Stimulated activated CD4-positive, alpha-beta T cell treated with anti-CD3 and anti-CD28 coated beads, Interleukin-15, amount 100 ng/mL, for 48 hours (primary cell): ENCODE measurements at places on chromosomes 5 and 9.

GRCh38 chr9:23686896-23687295 lies 139.1 kb downstream of the ELAVL2 start:
- DNase-seq, result no peak

GRCh38 chr5:173020643-173021042 lies 35.5 kb upstream of the CREBRF start:
- no peak for DNase-seq

DNA sequence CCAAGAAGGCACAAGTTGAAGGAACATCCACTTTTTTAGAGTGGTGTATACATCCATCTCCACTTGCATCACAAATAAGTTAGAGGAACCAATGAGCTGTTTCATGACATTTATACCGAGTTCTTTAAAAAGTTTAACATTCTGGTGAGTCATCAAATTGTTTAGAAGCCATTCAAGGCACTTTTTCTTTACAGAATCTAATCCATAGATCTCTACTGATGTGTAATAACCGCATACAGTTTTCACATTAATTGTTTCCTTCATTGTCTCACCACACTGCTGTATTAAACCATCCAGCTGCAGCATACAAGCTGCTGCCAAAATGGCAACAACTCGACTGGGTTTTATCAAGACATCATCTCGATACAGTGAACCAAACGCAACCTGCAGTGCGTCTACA lies 744 bp downstream of the GMCL2 start:
- no peak for DNase-seq

DNA sequence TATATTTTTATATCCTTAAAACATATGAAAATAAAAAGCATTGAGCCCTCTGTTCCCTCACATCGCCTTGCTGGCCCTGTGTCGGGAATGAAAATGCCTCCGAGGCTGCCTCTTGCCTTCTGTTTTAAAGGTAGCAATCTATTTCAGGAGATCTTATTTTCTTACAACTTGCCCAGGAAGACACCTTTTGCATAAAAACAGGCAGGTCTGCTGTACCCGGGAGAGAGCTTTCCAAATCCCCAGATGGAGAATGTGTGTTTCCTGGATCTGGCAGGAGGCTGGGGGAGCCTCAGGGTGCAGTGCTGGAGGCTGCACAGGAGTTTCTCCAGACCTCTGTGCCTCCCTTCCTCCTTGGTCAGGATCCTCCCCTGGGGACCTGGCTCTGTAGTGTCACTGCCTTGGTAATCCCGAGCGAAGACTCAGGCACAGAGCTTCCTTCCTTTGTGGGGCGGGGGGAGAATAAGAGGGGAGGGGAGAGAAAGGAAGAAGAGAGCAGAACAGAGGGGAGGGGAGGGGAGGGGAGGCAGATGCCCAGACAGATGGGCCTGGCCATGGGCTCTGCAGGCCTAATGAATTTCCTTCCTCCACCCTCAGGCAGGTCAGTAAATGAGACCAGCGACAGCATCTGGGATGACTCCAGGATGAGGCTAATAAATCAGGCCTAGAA lies 104.0 kb upstream of the BOD1 start:
- DNase-seq, result no peak

- DNase-seq, result no peak
Measured at GRCh38 chr9:125477089-125477544, 215.5 kb downstream of the GAPVD1 start.

GRCh38 chr5:154002093-154002492 lies 36.6 kb downstream of the FAM114A2 start:
- no peak for DNase-seq
